ENCODE measurements at places on chromosomes 1 and 21.

DNA sequence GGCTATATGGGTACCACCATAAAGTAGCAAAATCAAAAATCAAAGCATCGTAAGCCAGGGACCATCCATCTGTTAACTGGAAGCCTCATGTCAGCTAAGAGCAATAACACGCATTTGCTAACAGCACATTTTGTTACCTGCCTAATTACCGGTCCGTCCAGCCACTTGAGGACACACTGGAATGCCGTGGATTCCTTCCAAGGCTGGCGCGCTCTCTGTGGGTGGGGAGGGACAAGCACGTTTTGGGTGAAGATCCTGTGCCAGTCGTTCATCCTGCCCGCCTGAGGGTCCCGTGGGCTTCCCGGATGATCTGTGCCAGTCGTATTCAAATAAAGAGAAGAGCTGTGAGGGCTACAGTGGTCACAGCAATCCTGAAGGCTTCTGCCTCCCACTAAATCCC is 6.2 kb downstream of the NPHP4 start:
- no peak for DNase-seq

DNA sequence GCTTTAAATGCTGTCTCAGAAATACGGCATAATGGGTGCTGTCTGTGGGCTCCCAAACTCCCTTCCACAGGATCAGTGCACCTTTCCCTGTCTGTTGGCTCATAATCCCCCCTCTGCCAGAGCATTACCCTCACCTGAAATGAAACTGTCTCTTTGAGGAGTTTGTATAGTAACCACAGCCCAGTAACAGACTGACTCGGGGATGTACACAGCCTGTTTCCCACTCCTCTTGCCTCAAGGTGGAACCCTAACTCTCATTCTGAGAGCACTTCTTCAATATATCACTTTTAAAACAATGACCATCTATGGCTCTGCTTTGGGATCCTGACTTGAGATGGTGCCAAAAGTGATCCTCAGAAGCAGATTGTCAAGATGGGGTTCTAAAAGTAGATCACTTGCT is 332.5 kb downstream of the AMY1C start:
- DNase-seq: no peak

- no peak for DNase-seq
Observed at GRCh38 chr1:10914056-10914455, 98.4 kb upstream of the TARDBP start.

- DNase-seq: no peak
Observed at GRCh38 chr1:119011706-119012105, 23.6 kb upstream of the TBX15 start.

DNA sequence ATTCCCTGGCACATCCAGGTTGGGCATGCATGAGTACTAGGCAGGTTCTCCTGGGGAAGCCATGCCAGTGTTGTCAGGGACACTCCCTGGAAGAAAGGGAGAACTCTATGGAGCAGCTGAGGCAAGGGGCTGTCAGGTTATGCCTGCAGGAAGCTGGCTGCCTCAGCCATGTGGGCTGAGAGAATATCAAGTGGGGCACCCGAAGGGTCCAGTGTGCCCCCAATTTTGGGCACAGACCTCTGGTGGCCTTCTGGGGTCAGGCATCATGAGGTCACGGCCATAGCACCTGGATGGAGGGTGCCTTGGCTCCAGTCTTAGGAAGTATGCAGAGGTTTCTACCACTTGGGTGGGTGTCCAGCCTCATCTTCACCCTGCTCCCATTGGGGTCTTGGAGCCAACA is 2.6 kb downstream of the CSF3R start:
- DNase-seq: no peak

GRCh38 chr1:151593730-151594129 is 18.1 kb upstream of the SNX27 start:
- DNase-seq: no peak

DNA sequence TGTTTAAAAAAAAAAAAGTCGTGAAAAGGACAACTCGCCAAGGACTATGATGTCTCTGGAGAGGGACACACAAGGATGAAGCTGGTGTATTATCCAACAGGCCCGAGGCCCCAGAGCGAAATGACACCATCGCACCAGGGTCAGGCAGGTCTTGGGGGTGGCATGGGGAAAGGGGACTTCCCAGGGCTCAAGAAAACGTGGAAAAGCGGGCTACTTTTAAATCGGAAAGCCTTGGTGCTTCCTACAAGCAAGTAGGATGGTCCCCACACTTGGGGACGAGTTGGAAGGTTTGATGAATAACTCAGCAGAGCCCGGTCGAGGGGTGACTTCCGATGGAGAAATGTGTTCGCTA is 505 bp upstream of the GNPAT start:
- no peak for DNase-seq

DNA sequence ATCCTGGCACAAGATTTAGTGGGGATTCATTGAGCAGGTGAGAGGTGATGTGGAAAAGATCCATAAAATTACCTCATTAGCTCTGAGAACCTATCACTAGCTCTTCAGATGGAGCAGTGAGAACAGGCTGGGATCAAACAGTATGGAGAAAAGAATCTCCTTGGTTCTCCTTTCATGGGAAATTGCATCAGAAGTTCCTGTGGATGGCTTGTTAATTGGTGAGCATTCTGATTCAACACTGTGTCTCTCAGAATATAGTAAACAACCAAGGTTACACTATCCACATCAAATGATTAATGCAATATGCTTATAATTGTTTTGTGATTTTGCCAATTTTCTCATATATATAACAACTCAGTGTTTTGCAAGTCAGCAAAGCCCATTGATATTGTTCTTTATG is 8.3 kb upstream of the CD55 start:
- no peak for DNase-seq

- DNase-seq: no peak
Observed at GRCh38 chr1:20371411-20371810, 80.7 kb downstream of the VWA5B1 start.

GRCh38 chr1:33719771-33720670 is 143.9 kb upstream of the HMGB4 start:
- no peak for DNase-seq

GRCh38 chr1:110674337-110675059 is at the start of gene KCNA3:
Gene KCNA3 (minus strand): TSS chr1:110674940. CDS start chr1:110674809, 131 bp downstream.
- peak; percentile 72 for DNase-seq

DNA sequence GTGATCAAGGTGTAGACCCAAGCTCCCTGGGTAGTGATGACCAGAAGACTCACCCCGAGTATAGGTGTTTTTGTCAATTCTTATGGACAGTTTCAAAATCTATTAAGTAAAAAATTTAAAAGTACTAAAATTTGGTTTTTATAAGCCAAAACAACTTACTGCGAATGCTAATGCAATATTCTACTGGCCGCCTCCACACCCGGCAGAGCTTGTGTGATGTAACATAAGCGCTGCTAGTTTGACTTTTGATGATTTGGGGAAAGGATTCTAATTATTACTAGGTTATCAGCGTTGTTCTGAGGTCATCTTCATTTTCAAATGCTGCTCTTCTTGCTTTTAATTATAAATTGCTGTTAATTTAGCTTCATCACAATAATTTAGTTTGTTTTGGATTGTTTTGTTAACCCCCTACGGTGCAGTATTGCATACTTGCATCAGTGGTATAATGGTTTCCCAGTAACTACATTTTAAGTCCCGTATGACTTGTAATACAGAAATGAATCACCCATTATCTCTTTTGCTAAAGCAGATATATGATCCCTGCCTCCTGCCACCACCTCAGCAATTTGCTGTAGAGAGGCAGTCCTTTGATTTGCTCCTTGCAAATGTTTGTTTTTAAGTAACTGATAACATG is 178.0 kb downstream of the SDCCAG8 start:
- DNase-seq: no peak

GRCh38 chr1:203331224-203331623 is 19.7 kb downstream of the FMOD start:
- no peak for DNase-seq

- no peak for DNase-seq
Observed at GRCh38 chr1:210736713-210737112, 397.2 kb downstream of the KCNH1 start.

DNA sequence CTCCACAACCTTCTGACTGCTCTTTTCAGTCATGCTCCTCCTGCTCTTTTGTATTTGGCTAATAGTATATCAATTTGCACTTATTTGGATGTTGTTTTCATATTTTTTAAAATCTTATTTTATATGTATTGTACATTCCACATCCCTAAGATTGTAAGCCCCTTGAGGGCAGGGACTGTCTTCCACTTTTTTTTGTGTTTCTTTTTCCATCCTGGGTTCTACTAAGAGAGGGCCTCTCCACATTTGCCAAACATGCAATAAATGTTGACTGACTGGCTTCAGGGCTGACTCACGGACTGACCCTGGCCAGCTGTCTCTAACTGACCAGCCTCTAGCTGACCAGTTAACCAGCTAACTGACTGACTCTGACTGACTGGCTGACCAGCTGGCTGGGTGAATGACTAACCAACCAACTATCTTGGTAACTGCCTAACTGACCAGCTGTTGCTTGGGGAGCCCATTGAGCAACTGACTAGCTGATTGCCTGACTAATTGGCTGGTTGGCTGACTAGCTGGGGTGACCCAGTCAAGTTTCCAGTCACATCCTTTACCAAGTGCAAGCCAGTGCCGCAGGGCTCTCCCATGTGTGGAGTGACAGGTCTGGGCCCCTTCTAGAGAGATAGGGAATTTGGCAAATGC is 16.1 kb downstream of the CSF1 start:
- DNase-seq: no peak

DNA sequence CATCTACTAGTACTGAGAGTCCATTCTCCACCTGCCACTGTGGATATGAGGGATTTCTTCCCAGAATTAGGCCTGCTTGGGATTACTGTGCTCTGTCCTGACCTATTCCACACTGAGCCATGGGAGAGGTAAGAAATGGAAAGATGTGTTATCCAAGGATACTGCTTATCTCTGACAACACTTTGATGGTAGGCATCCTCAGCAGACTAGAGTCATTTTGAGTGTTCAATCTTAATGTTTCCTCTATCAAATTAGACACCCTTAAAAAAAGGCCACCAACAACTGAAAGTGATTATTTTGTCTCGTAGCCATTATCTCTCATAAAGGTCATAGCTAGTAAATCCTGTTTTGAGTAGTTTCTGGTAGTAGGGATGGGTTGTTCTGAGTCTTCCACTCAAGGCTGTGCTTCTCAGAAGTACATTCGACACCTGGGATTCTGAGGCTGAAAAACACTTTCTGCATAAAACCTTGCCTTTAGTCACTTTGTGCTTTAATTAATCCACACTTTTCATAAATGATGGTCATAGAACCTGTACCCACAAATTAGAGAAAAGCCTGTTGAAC is 8.8 kb downstream of the ATPAF1 start:
- DNase-seq: no peak

- DNase-seq: no peak
Observed at GRCh38 chr1:200415789-200416593, 6.2 kb upstream of the ZNF281 start.

DNA sequence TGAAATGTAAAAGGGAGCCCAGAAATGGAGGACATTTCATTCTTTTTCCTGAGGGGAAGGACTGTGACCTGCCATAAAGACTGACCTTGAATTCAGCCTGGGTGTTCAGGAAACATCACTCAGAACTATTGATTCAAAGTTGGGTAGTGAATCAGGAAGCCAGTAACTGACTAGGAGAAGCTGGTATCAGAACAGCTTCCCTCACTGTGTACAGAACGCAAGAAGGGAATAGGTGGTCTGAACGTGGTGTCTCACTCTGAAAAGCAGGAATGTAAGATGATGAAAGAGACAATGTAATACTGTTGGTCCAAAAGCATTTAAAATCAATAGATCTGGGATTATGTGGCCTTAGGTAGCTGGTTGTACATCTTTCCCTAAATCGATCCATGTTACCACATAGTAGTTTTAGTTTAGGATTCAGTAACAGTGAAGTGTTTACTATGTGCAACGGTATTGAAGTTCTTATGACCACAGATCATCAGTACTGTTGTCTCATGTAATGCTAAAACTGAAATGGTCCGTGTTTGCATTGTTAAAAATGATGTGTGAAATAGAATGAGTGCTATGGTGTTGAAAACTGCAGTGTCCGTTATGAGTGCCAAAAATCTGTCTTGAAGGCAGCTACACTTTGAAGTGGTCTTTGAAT is 2.9 kb downstream of the RGS2 start:
- DNase-seq: no peak

DNA sequence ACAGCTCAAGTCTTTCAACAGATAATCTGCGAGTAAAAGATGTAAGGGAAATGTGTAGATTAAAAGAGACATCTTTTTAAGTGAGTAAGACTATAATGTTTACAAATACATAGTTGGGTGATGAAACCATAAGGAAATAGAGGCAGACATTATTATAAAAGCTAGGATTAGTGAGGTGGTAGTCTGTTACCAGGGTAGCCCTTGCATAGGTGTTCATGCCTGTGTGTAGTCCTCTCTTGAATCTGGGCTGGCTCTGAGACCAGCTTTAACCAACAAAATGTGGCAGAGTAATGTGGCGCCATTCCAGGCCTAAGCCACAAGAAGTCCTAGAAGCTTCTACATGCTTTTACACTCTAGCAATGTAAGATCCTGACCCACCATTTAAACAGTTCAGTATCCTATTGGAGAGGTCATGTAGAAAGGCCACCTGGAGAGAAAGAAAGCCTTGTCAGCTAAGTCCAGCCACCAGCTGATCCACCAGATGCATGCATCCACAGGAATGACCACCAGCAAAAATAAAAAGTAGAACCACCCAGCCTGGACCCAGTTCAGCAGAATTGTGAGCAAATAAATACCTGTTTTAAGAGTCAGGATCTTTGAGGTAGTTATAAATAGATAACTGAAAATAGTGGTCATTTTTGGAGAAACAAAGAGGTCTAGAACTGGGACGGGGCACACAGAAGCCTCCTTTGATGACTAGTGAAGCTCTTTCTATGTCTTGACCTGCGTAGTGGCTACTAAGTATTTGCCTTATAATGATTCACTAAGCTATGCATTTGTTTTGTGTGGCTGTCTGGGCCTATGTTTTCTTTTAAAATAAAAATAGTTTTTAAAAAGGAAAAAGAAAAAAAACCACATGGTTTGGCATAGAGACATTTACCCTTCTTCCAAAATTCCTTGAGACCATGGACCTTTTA is 8.1 kb downstream of the NIBAN1 start:
- no peak for DNase-seq

DNA sequence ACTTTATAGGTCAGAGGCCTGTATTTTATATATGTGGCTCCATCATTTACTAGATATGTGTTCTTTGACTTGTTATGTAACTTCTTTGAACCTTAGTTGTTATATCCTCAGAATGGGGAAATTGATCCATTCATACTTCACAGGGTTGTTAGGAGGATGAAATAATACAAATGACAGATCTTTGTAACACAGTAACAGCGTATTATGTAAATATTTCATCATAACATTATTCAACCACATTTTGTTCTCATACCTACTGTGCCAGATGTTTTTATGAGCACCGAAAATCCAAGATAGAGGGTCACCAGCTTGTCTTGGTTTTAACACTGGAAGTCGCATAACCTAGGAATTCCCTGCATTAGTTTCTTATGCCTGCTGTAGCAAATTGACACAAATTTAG is 3.3 kb downstream of the SUCO start:
- no peak for DNase-seq

DNA sequence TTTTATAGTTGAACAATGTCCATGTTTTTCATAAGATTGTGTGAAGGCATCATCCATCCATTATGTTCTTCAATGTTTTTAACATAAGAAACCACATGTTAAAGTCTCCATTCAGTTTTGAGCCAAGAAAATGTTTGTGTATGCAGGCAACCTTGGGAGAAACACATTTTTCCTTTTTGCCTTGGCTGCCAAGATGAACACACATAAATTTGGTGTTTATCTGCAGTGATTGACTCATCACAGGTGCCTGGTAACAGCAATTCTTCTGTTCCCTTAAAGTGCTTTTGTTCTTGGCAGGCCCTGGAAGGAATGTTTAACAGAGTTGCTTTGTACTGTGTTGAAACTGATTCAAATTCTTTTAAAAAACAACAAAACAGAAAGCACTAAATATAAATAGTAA is 709.9 kb upstream of the ADGRL4 start:
- DNase-seq: no peak

- peak; percentile 37 for DNase-seq
Observed at GRCh38 chr1:110216844-110217444, 6.8 kb downstream of the KCNC4 start.

Measured in stimulated activated naive CD8-positive, alpha-beta T cell treated with anti-CD3 and anti-CD28 coated beads, Interleukin-15, amount 100 ng/mL, for 72 hours (primary cell).